SJSA1 (cell line): ENCODE measurements at places on chromosomes 1 and 21.

- DNase-seq: no peak
Observed at GRCh38 chr1:115790356-115790755, 21.8 kb upstream of the CASQ2 start.

GRCh38 chr1:89719502-89720306, 86.8 kb downstream of the LRRC8C start:
- no peak for DNase-seq

GRCh38 chr1:24657781-24658180, 14.7 kb downstream of the SRRM1 start:
- no peak for DNase-seq

GRCh38 chr1:228833911-228834688, 98.8 kb downstream of the RHOU start:
- DNase-seq: peak; percentile 78
